ENCODE measurements at places on chromosomes 3 and 15.

GRCh38 chr3:9247941-9248521 lies 1.4 kb downstream of the SRGAP3 start:
- DNase-seq = no peak

- DNase-seq = no peak
Observed at GRCh38 chr3:126016616-126017015, 47.6 kb downstream of the ROPN1B start.

- no peak for DNase-seq
Observed at GRCh38 chr3:55826731-55827496, 339.8 kb upstream of the WNT5A start.

DNA sequence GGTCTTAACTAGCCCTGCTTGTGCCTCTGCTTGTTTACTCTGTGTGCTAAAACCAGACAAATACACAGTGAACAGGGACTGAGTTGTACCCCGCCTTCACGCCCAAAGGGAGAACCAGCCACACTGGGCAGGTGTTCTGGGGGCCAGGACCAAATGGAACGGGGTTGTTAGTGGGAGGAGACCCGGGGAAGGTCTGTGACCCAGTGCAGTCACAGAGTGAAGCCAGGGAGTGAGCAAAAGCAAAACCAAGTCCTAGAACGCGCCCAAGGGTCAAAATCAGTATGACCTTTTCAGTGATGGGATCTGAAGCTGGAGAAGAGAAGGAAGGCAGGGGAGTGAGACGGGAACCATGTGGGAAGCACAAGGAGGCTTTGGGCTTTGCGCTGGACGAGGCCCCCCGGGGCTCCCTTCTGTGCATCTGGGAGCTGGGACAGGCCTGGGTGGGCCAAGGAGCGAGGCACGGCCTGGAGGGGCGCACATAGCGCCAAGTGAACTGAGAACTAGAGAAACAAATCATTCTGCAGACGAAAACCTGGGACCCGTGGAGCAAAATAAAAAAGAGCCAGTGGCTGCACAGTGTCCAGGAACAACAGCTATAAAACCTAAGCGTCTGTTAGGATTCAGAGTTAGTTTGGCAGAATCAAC lies 78.3 kb upstream of the ALDH1A3 start:
- DNase-seq = no peak

DNA sequence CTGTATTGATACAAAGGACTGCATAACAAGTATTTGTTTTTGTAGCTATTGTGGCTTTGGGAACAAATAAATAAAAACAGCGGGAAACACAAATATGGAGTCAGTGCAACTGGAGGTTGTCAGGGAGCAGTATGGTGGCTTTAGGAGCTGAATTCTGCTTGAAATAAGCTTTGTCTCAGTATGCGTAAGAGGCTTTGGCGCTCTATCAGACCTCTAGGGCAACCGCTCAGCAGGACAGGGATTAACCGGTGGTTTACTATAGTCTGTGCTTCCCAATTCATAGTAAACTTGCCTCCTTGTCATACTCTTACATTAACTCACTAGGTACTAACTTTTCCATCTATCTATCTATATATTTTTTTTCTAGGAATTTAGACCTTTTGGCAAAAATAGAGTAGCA lies 104.6 kb downstream of the ZIC1 start:
- no peak for DNase-seq

DNA sequence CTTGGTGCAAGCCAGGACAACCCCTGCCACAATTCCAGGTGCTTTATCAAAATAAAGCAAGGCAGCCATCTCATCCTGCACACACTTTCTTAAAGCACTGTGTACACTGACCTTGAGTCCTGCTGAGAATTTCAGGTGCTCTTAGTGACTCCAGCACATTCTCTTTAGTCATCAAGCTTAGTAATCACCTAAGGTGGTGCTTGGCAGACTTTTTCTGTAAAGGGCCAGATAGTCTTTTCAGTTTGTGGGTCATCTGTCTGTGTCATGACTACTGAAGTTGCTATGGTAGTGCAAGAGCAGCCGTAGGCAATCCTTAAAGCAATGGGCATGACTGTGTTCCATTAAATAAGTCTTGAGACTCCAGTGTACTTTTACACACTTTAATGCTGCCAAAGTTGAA lies 36.4 kb downstream of the RIOX2 start:
- no peak for DNase-seq

DNA sequence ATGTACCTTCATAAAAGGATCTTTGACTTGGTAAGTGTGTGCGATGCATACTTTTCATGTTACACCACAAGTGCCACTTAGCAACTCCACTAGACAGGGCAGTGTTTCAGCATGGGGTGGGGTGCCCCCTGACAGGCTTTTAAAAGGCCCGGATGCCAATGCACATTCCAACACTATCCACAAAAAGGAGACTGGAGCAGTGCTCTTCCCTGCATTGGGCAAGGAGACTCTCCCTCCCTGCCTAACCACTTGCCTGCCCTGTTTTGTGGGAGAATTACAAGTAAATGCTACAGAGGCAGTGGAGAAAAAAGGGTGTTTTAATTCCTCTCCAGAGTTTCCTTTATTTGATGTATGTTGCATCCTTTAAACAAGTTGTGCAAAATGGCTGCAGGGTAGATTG lies 1.7 kb upstream of the RARB start:
- no peak for DNase-seq

- DNase-seq = no peak
Observed at GRCh38 chr3:195097331-195098255, 173.4 kb downstream of the XXYLT1 start.

DNA sequence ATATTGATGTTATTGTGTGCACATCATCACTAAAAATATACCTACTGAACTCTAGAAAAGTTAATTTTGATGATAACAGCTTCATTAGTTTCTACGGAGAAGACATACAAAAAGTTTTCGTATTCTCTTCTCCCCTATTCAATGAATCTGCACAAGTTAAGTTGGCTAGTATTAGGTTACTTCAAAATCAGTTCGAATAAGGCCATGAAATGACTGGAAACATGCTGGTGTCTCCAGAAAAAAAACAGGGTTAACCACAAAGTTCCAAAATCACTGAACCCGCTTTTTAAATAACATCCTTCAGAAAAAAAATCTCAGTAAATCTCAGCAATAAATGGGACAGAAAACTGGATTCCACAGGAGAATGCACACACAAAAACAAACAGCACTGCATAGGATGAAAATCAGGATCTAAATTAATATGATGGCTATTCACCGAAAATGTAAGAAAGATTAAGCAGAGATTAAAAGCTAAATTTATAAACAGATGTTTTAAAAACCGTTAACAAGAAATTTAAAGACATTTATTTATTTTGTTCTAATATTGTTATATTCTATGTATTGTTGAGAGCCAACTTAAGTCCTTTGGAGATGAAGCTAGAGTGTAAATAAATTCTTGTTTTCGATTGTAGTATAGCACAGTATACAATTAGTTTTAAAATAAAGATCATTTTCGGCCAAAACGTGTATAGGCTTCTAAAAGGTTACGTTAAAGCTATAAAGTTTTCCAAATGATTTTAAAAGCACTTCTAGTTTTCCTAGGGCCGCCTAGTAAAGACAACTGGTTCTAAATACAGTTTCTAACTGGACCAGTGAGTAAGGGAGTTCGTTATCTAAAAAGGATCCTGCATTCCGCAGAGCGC lies 1.0 kb downstream of the IGSF11 start:
- DNase-seq = no peak

- DNase-seq = no peak
Observed at GRCh38 chr15:93118904-93119303, 29.9 kb upstream of the RGMA start.

Data from NCI-H1436 (cell line).